ENCODE measurements at places on chromosomes 16 and 17.

- no peak for DNase-seq
These were observed 17.3 kb downstream of the BAHCC1 start for GRCh38 chr17:81412490-81413093.

DNA sequence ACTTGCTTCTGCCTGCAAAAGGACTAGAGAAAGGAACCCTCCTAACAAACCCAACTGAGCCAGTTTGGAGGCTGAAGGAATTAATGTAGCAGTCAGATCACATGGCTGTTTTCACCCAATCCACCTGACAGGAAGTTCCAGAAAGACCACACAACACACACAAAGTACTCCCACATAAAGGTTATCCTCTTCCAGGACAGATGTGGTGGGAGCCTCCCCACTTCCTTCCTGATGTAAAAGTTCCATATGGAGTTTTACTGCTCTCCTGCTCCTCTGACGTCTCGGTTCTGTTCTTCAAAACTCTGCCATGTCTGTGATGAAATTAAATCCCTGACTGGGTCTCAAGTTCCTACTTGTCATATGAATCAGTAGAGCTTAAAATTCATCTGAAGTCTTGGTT lies 497.0 kb upstream of the HSBP1 start:
- no peak for DNase-seq

- DNase-seq: no peak
These were observed 233.3 kb downstream of the XYLT1 start for GRCh38 chr16:17237350-17237944.

GRCh38 chr17:10471858-10472257 lies 2.5 kb upstream of the MYH4 start:
- no peak for DNase-seq

GRCh38 chr16:80287674-80288073 lies 253.1 kb upstream of the DYNLRB2 start:
- no peak for DNase-seq

DNA sequence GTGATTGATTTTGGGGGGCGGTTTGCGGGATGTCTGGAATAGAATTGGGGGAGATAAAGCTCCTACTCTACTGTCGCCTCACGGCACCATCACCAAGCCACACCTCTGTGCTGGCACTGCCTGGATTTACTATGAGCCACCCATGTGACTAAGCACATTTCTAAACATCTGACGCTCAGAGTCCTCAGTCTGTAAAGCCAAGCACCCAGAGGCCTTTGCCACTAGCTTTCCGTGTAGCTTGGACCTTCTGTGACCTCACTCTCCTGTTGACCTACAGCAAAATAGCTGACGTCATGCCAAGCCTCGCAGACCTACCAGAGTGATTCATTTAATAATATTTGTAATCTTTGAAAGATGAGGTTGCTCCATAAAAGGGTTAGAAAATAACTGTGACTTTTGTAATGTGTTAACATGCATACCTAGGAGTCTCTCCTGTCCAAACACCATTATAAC lies 38.5 kb upstream of the MYOCD start:
- peak; percentile 71 for DNase-seq

DNA sequence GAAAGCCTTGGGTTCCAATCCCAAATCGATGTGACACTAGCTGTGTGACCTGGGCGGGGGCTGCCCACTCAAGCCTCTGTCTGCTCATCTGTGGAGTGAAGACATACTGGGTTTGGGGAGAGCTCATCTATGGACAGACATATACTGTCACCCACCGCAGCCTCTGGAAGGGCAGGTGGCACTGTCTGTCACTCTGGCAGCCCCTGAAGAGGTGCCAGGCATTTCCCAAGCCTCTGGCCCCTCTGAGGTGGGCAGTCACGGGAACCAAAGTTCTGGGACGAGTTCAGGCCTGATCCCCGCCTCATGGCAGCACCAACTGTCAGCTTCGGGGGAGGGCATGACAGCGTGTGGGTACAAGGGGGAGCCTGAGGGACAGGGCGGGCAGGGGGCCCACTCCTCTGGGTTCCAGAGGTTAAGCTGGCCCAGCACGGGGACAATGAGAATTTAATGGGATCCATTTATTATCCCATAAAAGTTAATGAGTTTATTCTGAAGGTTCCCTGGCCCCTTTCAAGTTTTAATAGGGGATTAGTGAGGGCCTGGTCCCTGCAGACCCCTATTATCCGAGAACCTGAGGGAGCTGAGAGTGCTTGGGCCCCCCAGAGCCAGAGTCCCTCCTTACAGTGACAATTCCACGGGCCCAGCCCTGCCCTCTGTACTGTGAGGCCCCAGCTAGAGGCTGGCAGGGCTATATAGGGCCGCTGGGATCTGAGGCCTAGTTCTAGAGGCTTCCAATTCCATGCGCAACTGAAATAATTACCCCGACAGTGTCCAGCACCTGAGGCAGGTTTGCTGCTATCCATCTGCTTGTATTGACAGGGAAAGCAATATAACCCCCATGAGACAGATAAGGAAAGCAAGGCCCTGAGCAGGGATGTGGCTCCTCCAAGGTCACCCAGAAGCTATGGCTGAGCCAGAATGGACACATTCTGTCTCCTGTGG lies 18.8 kb downstream of the SEZ6 start:
- DNase-seq: no peak

DNA sequence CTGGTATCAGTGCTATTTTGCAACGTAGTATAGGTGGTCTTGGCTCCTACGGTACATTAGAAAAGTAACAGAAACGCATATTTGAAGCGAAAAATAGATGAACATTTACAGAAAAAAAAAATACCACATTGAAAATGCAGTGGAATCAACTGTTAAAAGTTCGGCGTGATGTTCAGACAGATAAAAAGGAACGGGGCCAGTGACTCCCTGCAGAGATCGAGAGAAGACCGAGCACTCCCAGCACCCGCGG lies 440 bp upstream of the ZNF778 start:
- DNase-seq: no peak

GRCh38 chr17:31788956-31789355 lies 70.1 kb downstream of the COPRS start:
- DNase-seq: no peak

- DNase-seq: peak; percentile 31
These were observed 30.7 kb downstream of the YPEL2 start for GRCh38 chr17:59361916-59362810.

DNA sequence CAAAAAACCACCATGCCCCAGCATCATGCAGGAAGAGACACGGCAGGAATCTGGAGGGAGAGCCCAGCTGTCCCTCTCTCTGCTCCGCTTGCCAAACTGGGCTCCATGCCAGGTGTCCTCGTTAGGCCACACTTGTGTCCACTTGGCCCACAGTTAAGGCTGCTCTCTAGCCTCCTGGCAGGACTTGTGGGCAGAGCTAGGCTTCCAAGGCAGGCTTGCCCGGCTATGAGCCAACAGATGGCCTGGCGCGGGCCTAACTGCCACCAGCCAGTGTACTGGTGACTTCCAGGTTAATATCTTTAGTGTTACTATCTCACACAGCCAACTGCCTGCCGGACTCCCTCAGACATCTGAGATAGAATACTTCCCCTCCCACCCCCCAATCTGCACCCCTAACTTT lies 10.6 kb downstream of the ATP6V0D1 start:
- peak; percentile 67 for DNase-seq

DNA sequence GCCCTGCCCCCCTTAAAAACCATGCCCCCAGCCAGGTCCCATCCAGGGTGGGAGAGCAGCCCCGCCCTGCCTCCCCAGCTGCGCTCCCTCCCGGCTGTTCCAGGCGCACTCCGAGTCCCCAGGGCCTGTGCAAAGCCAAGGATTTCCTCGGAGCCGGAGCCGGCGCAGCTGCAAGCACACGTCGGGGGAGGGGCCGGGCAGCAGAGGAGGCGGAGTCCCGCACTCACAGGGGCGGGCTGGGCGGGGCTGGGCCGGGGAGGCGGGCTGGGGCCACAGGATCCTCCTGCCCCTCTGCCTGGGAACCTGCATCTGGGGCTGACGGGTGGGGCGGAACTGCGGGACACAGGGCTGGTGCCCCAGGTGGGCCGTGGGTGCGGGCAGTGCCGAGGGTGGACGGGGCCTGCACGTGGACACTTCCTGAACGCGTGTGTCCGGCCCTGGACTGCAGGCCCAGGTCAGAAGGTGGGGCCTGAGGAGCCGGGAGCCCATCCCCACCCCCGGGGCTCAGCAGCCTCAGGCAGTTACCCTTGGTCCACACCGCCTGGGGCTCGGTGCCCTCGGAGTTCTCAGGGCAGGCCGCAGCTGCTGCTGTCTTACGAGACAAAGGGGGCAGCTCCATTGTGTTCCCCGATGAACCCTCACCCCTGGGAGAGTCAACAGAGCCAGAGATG lies 24.0 kb upstream of the SSTR5 start:
- DNase-seq: peak; percentile 50

DNA sequence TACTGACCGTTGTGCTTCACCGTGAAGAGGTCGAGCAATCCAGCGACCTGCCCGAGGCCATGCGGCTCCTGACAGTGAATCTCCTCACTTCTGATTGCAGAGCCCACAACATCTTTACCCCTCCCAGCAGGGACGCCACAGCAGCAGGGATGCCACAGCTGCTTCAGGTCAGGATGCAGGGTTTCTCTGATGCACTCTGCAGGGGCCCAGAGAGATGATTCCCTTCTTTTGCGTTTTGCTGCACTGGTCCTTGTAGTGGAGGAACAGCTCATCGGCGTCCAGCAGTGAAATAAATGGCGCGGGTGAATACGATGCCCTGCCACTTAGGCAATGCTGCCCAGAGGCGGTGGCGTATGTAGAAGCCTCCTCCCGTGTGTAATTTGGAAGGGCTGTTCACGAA lies 5.6 kb downstream of the KIAA0513 start:
- no peak for DNase-seq

- no peak for DNase-seq
These were observed 3.2 kb downstream of the OR2C1 start for GRCh38 chr16:3358871-3359270.

DNA sequence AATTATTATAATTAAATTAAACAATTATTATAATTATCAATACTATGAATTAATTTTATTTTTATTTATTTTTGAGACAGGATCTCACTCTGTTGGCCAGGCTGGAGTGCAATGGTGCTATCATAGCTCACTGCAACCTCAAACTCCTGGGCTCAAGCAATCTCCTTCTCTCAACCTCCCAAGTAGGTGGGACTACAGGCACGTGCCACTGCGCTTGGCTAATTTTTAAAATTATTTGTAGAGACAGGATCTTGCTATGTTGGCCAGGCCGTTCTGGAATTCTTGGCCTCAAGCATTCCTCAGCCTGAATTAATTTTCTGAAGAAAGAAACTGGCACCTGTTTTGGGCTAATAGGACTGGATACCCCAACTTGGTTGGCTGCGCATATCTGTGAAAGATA lies 10.3 kb downstream of the GNA13 start:
- DNase-seq: no peak

GRCh38 chr17:41892021-41892376 lies 26.8 kb downstream of the ACLY start:
- no peak for DNase-seq

DNA sequence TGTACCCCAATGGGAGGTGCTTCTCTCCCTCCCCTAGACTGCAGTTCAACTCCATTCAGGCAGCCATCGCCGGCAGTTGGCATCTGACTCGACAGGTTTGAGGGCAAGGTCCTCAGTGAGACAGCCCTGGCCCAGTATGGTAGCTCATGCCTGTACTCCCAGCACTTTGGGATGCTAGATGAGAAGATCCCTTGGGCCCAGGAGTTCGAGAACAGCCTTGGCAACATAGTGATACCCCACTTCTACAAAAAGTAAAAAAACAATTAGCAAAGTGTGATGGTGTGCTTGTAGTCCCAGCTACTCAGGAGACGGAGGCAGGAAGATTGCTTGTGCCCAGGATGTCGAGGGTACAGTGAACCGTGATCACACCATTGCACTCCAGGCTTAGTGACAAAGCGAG lies 12.1 kb downstream of the VPS35L start:
- no peak for DNase-seq

- DNase-seq: no peak
These were observed 217.3 kb downstream of the USP22 start for GRCh38 chr17:20825539-20825938.

GRCh38 chr17:32759476-32759875 lies 117.4 kb downstream of the MYO1D start:
- DNase-seq: no peak

DNA sequence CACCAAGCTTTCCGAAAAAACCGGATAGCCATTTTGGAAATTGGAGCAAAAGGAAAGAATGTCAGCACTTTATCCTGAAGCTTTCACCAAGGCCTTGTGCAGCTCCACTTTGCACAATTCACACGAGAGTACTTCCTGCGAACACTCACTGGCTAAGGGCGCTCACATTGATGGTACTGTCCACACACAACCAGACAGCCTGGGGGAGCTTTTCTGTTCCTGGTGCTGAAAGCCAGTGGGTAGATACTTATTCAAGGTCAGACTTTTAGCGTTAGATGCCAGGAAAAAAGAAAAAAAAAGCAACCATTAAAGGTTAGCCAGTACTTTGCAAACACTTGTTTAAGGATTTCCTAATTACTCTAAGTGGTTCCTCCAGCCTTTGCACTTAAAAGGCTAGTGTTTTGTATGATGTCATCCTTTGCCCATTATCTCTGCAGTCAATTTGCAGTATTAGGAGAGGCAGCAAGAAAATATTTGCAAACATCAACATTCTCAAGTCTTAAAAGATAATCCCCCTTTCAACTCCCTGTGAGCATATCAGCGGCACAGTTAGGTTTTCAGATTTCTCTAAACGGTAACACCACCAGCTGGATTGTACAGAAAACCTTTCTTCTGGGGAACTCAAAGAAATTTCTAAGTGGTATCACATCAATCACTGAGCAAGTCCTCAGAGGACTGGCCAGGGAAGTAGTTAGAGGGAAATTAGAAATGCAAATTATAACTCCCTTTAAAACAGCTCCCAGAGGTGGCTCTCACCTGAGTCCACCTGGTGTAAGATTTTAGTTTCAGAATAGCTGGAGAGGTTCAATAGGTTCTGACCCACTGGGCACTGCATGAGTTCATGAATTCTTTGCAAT lies 243.4 kb upstream of the IRX5 start:
- DNase-seq: no peak

DNA sequence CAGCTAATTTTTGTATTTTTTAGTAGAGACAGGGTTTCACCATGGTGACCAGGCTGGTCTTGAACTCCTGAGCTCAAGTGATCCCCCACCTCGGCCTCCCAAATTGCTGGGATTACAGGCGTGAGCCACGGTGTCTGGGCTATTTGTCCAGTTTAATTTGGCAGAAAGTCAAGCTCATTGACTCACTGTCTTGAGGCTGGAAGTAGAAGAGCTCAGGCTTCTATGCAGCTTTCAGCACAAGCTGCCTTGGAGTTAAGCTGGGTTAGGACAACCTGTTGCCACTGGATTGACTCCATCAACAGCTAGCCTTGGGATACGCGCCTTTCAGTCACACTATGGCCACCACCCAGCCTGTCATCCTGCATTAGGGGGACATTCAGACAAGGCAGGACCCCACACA lies 76.2 kb upstream of the DNAH17 start:
- no peak for DNase-seq

- no peak for DNase-seq
These were observed 166.5 kb upstream of the PLCG2 start for GRCh38 chr16:81612351-81613163.

DNA sequence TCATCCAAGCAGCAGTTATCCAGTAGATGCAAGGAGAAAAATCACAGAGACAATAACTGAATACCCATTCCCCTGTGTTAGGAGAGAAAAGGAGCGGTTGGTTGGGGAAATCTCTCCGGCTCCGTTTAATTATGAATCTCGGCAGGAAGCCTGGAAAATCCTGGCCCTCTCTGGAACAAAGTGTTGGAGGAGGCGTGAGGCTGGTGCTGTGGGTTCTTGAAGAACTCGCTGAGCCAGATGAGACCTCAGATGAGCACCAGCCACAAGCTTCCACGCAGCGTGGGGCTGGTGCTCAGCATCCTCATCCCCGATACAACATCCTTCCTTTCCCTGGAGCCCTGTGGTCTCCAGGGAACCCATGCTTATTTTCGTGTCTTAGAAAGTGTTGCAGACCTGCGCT lies 39.7 kb downstream of the CACNG4 start:
- DNase-seq: no peak

- no peak for DNase-seq
These were observed 1.4 kb downstream of the CMTM2 start for GRCh38 chr16:66580605-66581209.

Data from mucosa of gallbladder (tissue), 1 donor.